ENCODE measurements at places on chromosomes 16 and 17.

GRCh38 chr17:36849871-36850348, 87.4 kb upstream of the LHX1 start:
- DNase-seq, result no peak

- no peak for DNase-seq
Measured at GRCh38 chr17:66152756-66153155, 39.2 kb downstream of the CEP112 start.

- no peak for DNase-seq
Measured at GRCh38 chr16:31472709-31473203, 804 bp downstream of the TGFB1I1 start.

DNA sequence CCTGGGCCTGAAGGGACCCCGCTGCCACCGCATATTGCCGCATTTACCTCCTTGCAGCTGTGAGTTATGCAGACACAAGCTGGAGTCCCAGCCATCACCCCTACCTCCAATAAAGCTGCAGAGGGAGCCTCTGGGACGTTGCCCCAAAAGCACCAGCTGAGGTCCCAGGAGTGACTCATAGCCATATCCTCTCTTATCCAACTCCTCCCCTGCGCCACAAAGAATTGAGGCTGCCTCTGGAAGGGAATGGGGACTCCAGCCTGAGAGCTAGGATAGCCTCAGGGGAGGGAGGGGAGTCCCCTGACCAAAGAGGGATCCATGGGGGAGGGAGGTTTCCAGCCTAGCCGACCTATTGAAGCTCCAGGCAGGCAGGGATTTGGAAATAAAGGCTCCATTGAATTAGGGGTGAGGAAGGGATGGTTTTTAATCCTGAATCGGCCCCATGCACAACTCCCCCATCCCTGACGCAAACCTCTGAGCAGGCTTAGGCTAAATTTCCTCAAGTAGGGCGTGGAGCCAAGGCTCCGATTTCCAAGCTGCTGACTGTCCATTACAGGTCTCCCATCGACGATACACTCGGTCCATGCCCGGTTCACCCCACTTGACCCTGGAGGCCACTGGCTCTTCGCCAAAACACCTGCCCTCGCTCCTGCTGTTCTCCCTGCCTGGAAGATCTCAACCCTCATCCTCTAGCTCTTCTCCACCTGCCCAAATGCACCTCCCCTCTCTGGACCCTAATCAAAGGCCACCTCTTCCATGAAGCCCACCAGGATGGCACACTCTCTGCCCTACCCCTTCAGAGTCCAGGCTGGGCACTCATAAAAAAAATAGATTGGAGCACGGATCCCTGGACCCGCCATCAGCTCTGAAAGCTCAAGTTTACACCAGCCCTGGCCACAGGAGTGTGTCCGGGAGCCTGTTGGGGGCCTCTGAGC, 27.5 kb downstream of the PIMREG start:
- no peak for DNase-seq

DNA sequence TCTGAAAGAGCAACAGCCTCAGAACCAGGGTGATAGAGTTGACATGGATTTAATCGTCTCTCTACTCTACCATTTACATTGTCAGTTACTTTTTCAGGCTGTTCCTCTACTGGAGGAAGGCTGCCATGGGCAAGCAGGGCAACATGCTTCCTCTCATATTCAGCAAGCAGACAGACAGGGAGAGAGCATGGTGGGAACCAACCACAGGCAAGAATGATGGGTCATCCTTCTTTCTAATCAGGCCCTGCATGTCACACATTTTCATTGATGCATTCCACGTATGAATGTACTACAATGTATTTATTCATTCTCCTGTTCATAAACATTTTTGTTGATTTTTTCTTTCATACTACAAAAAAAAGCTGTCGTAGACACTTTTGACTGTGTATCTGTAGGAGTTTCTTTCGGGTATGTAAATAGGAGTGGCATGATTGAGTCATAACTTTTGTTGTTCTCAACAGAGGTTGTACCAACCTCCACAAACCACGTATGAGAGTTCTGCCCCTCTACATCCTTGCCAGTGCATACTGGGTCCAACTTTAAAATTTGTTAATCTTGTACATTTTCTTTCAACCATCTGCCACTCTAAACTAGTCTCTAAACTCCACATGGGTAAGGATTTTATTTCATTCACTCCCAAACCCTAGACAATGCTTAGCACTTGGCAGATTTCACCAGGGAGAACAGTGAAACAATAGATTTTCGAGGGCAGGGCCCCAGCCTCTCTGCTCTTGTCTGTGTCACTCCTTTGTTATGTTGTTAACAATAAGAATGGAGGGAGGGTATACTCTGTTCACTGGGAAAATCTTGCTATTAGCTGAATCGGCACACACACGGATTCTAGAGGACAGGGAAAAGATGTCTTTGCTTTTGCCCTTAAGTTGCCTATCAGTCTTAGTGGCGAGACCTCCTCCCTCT, 58.7 kb downstream of the CMC2 start:
- DNase-seq, result no peak

DNA sequence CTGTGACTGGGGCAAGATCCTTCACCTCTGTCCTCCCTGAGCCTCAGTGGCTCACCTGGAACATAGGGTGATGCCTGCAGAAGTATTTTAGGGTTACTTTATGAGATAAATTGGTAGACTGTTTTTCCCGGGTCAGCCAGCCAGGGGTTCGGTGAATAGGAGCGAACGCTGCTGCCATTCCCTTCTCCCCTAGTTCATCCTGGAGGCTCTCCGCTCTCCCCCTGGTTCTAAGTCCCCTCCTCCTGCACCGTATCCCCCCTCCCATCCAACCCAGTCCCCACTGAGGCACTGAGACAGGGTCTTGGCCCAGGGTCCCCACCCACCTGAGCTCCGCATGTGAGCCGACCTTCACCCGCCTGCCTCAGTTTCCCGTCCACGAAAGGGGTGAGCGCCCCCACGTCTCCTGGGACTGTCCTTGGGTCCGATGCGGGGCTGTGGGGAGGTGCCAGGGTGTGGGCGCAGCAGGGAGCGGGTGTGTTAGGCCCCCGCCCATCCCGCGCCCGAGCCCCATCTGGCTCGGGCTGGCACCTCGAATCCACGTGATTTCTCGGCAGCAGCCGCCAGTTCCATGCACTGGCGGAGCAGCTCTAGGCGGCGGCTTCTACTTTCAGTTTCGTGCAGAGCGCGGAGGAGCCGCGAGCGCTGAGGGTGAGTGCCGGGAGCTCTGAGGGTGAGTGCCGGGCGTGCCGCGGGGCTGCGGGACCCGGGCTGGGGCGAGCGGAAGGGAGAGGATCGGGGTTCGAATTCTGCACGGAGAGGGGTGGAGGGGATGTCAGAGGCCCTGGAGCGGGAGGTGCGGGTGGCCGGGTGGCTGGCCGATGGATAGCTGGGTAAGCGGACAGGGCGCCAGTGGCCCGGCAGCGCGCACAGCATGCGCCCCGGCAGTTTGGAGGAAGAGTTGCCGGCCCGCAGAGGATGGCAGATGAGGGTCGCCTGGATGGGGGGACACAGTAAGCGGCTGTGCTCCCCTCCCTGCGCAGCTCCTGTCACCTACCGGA, at the start of gene NLRC5:
TSS of gene NLRC5 (plus strand) at position 610 of the 998 bp plus-strand sequence. CDS start 31,156 bp downstream, outside the sequence.
- DNase-seq, result peak; percentile 96

- DNase-seq, result no peak
Measured at GRCh38 chr17:38893607-38894006, 23.7 kb downstream of the LASP1 start.

GRCh38 chr16:62831235-62831850, 795.1 kb upstream of the CDH8 start:
- DNase-seq, result no peak

- DNase-seq, result peak; percentile 44
Measured at GRCh38 chr17:12180644-12181261, 160.1 kb downstream of the MAP2K4 start.

DNA sequence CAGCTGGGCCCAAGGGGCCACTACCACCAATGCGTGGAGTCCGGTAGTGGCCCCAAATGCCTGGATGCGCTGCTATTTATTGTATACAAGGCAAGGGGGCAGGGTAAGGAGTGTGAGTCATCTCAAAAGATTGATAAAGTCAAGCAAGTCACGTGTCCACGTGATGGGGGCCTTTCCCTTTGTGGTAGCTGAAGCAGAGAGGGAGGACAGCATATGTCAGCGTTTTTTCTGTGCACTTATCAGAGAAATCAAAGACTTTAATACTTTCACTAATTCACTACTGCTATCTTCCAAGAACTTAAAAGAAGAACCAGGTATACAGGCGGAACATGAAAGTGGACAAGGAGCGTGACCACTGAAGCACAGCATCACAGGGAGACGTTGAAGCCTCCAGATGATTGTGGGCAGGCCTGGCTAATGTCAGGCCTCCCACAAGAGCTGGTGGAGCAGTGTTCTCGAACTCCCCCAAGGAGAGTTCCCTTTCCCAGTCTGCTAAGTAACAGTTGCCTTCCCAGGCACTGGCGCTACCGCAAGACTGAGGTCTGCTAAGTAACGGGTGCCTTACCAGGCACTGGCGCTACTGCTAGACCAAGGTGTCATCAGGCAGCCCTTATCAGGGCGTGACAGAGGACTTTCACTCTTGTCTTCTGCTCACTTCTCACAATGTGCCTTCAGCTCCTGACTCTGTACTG, 10.8 kb upstream of the ASB16 start:
- DNase-seq, result no peak

DNA sequence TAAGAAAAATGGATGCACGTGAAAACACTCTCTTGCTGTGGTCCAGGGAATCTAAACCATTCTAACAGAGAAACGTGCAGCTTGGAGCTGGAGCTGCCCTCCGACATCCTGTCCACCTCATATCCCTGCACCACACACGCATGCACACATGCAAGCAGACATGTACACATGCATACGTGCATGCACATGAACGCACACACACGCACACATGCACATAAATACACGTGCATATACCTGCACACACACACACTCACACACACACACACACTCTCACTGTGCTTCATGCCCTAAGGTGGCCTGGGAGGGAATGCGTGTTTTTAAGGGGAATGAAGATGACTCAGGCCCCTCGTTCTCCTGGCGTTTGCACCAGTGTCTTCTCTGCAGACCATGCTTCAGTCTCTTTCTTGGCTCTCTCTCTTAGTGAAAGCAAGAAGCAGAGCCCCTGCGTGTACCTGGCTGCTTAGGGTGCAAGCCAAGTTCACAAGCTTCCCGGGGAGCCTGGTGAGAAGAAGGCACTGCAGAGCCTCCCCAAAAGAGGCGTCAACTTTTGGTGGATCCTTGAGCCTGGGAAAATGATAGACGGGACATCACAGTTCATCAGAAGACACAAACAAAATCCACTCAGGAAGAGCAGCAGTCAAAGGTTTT, 72.8 kb downstream of the GOSR1 start:
- DNase-seq, result no peak

- no peak for DNase-seq
Measured at GRCh38 chr17:60169921-60170817, 20.4 kb downstream of the CA4 start.

- no peak for DNase-seq
Measured at GRCh38 chr17:45073414-45074070, 12.4 kb downstream of the NMT1 start.

DNA sequence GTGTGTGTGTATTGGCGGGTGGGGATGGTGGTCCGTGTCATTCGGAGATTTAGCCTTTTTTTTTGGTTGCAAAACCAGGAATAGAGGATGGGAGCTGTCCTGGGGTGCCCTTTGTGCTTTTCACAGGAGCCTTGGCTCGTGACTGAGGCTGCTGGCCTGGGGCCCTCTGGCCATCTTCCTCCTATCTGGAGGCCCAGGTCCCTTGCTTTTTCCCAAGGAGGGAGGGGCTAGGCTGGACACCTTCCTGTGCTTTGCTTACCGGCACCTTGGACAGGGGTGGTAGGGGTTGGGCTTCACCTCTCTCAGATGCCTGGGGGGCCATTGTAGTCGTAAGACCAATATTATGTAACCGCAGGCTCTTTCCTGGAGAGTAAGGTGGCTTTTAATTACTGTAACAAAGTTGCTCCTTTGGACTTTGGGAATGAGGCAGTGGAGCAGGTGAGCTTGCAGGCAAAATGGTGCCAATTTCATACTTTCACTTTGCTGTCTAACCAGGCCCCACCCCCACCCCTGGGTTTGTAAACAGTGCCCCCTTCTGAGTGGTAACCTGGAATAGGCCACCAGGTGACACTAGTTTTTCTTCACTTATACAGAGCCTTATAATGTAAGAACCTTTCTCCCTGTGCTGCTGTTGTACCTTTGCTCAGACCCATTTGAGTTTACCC, 1.2 kb downstream of the DYNLL2 start:
- peak; percentile 74 for DNase-seq

GRCh38 chr17:28725660-28726225, 290 bp downstream of the TLCD1 start:
- peak; percentile 70 for DNase-seq

DNA sequence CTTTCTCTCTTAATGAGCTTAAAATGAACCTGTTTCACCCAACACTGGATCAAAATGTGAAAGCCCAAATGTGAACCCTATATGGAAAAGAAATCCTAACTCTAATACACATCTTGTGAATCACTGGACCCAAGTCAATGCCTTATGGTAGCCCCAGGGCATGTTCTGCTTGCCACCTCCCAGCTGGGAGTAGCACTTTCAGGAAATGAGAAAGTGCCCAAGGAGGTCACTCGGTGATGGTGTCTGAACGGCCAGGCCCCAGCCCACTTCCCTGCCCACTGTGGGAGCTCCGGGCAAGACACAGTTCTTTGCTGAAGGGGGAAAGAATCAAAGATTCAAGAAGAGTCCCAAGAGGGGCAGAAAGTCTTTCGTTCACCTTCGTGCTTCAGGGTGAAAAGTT, 46.1 kb downstream of the GTF3C1 start:
- no peak for DNase-seq

- no peak for DNase-seq
Measured at GRCh38 chr16:17557949-17558348, 87.2 kb upstream of the XYLT1 start.

DNA sequence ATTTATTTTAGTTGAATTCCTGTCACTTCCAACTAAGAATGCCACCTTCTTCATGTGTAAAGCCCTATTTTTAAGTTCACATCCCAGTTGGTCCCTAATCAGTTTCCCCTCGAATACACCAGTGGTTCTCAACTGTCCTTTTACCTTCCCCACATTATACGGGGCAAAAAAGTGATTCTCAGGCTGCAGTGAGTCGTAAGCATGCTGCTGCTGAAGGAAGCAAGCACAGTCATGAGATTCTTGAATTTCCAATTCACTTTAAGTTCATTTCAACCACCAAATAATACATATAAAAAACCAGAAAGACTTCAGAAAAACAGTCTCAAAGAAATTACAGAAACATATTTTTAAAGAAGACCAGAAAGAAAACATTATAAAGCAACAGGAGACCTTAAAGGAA, 47.9 kb downstream of the UBE2G1 start:
- DNase-seq, result no peak

GRCh38 chr17:29958947-29959657, 17.7 kb downstream of the EFCAB5 start:
- DNase-seq, result no peak

- no peak for DNase-seq
Measured at GRCh38 chr16:69937465-69937951, 13.6 kb upstream of the CLEC18A start.

- DNase-seq, result no peak
Measured at GRCh38 chr16:85046931-85047866, 19.6 kb downstream of the KIAA0513 start.

GRCh38 chr16:22324787-22325597, 27.8 kb downstream of the POLR3E start:
- DNase-seq, result no peak

GRCh38 chr16:52350031-52350642, 196.8 kb downstream of the TOX3 start:
- no peak for DNase-seq

All from MM.1S (cell line).